ENCODE measurements at places on chromosomes 4 and X. TPM values are rescaled to one million over a fixed set of nuclear protein-coding genes. Genes with fewer than 3 reads are reported as not detected.

NXF2 gene
- not detected for polyA plus RNA-seq

NXF3 gene
- not detected for polyA plus RNA-seq

RASSF6 gene
- 3.0 TPM for polyA plus RNA-seq

HTN1 gene
- polyA plus RNA-seq: not detected

SLC4A4 gene
- polyA plus RNA-seq: 0.13 TPM

TMEM156 gene
- 0.25 TPM for polyA plus RNA-seq

ADAMTS3 gene
- 0.79 TPM for polyA plus RNA-seq

TLR10 gene
- polyA plus RNA-seq: not detected

SLC25A6 gene
- polyA plus RNA-seq: 316 TPM

BMX gene
- 10.1 TPM for polyA plus RNA-seq

SCLT1 gene
- polyA plus RNA-seq: 3.6 TPM

SLC38A5 gene
- polyA plus RNA-seq: 8.5 TPM

NMU gene
- polyA plus RNA-seq: not detected

EREG gene
- polyA plus RNA-seq: 0.38 TPM

ERVMER34-1 gene
- polyA plus RNA-seq: not detected

CEP135 gene
- 1.1 TPM for polyA plus RNA-seq

ZNF711 gene
- polyA plus RNA-seq: 6.8 TPM

DGKK gene
- not detected for polyA plus RNA-seq

TDO2 gene
- 0.41 TPM for polyA plus RNA-seq

HSD17B13 gene
- 0.38 TPM for polyA plus RNA-seq

Measured in aorta (tissue), 5 donors.